Right lung (tissue), 10 donors: ENCODE measurements at places on chromosomes 7 and 10. TPM values are rescaled to one million over a fixed set of nuclear protein-coding genes. Genes with fewer than 3 reads are reported as not detected.
A peak's percentile ranks its signal among the peaks of the same experiment; 100 is the strongest.

DNA sequence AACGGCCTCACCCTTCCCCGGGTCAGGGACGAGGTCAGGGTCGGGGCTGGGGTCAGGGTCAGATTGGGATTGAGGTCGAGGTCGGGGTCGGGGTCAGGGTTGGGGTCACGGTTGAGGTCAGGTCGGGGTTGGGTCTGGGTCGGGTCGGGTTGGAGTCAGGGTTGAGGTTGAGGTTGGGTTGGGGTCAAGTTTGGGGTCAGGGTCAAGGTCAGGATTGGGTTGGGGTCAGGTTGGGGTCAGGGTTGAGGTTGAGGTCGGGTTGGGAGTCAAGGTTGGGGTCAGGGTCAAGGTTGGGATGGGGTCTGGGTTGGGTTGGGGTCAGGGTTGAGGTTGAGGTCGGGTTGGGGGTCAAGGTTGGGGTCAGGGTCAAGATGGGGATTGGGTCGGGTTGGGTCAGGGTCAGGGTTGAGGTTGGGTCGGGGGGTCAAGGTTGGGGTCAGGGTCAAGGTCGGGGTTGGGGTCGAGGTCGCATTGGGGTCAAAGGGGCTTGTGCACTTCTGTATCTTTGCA lies 131.4 kb downstream of the VIPR2 start:
- DNase-seq = no peak

- no peak for DNase-seq
Observed at GRCh38 chr10:91127341-91128082, 93.0 kb upstream of the PCGF5 start.

- no peak for DNase-seq
Observed at GRCh38 chr7:51025668-51026067, 243.0 kb upstream of the GRB10 start.

GRCh38 chr7:42671627-42672026 lies 240.2 kb downstream of the C7orf25 start:
- DNase-seq = no peak

- no peak for DNase-seq
Observed at GRCh38 chr7:159142730-159143129, 1.9 kb downstream of the VIPR2 start.

- DNase-seq = no peak
Observed at GRCh38 chr7:79984210-79984609, 150.4 kb upstream of the GNAI1 start.

DNA sequence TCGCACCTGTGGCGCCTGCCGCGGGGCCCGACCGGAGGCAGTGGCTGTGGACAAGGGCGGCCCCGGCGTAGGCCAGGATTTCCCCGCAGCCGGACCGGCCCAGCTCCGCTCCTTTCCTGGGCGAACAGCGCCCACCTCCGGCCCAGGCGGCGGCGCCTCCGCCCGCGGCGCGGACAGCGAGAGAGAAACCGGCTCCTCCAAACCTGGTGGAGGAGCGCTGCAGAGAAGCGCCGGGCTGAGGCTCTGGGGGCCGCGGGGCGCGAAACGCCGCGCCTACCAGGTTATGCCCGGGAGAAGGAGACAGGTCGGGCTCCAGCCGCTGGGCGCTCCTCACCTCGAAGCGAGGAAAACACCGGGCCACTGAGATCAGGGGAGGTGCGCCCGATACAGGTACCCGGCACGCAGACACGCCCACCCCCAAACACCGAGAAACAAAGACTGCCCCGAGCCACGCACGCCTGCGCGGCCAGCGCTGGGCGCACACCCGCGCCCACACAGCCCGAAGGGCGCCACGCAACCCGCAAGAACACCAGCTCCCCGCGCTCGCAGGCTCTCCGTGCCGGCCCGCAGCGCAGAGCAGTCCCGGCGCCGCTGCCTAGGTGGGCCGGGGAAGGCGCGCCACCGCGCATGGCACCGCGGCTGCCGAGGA lies 3.3 kb downstream of the GRID1 start:
- DNase-seq = no peak

DNA sequence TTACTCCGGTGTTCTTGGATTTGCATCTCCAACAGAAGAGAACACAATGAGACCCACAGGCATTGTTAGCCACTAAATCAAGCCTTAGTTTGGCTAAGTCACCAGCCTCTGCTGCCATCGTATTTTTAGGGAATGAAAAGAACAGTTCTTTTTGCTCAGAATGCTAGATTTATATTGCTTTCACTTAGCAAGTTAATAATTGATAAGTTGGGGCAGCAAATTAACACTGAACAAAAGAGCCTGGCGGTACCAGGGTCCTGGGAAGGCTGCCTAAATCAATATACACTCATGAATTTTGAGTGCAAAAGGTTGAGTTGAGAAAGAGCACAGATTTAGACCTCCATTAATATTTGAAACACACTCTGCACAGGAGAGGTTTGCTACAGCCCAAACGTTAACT lies 767.7 kb downstream of the TYW1 start:
- DNase-seq = peak; percentile 30

DNA sequence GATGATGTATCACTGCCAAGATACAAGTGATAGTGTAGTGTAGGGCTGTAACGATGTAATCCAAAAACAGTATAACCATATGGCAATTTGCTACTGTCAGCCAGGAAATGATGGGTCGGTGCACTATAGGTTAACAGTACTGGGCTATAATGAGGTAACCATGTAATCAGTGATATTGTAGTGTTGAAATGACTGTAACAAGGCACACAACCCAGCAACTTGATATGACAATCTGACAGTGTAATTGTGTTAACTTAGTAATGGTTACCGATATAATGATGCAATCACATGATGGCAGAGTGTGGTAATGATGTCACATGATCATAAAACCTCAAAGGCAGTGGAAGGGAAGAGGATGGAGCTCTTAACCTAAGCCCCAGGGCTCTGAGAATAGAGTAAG lies 73.8 kb upstream of the SLF2 start:
- DNase-seq = no peak

DNA sequence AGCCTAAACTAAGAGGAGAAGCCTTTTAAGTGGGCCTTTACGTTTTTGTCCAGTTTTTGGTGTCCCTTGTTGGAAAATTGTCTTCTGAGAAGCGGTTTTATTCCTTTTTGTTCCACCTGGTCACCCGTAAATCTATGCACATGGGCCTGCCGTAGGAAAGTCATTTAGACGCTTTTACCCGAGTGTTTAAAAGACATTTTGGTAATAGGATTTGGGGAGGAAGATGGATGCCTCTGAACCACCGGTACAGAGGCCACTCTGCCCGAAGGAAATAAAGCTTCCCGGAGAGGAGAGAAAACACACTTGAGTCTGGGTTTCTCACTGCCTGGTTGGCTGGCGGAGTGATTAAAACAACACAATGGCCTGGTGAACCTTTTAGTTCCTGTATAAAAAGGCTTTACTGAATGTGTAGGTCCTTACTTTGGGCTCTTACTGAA lies 760 bp downstream of the THNSL1 start:
- no peak for DNase-seq

DNA sequence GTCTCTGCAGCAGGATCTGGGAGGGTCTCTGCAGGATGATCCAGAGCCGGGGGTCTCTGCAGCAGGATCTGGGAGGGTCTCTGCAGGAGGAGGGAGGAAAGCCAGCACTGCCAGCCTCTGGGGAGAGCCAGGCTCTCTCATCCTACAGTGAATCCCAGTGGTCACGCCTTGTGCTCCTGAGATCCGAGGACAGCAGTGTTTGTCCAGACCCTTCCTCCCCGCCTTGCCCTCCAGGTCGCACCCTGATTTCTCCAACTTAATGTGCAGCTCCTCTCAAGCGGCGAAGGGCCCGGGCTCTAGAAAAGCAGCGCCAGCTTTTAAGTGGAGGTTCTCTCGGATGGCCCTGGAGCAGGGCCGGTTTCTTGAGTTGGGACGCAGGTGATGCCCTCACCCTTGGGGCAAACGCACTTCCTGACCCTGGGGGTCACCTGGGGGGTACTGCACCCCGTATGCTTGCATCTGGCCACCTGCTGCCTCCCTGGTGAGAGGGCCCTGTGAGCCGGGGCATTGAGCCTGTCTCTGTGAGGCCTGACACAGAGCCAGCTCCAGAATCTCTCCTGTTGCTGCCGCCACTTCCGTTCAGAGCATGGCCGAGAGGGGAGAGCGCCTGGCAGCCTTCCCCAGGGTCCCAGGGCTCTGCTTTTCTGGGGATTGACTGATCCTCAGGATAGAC lies 111.6 kb downstream of the ACTR3B start:
- no peak for DNase-seq

DNA sequence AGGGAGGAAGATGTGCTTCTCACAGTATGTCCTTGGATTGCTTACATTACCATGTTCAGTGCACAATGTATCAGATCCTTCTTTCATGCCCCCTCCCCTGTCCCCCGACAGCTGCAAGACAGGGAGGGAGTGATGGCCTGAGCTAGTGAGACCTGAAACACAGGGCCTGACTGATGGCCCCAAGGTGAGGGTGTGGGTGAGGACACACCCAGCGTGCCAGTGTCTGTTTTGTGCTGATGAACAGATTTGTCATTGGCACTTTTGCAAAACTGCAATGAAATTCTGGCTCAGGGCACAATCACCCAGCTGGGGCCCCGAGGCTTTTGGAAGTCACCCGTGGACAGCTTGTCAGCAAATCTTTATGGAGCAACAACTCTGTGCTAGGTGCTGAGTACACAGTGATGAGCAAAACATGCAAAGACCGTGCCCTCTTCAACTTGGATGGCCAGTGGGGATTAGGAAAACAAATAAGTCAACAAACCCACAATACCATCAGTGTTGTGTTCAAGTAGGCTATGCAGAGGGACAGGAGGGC lies 59.4 kb upstream of the EMX2 start:
- no peak for DNase-seq

DNA sequence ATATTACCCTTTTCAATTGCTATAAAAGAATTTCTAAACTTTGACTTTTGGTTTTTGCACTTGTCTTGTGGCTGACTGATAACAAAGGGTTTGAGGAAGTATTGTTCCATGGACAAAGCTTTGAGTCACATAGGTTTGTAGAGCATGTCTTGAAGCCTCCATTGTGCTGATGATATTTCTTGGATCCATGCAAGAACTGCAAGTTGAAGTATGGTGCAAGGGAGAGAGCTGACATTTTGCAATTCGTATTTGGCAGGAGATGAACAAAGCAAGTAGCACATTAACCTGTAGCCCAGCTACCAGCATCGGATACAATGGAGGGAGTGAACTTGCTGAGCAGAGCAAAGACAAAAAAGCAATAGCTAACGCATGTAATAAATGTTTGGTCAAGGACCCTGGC lies 23.4 kb downstream of the MGAM2 start:
- no peak for DNase-seq

DNA sequence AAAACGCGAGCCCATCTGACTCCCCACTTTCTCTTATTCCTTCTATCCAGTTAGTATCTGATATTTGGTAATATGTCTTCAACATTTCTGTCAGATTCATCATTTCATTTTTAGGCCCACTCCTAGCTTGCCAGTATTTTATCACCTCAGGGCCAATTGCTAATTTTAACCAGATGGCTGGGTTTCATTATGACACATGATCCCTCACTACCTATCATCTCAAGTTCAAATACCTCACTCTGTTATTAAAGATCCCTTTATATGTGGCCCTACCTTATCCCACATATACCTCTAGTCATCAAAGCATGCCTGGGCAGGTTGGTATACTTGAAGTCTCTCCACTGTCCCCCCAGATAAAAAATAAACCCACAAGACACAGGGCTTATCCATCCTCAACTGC lies 104.9 kb downstream of the RNLS start:
- DNase-seq = no peak

The LRIT2 gene
- not detected for polyA plus RNA-seq

The TET1 gene
- 15.0 TPM for polyA plus RNA-seq

The ANAPC16 gene
- polyA plus RNA-seq = 155 TPM

The METTL2B gene
- 27.3 TPM for polyA plus RNA-seq

The DNAH11 gene
- polyA plus RNA-seq = 3.6 TPM

The BMPER gene
- 38.7 TPM for polyA plus RNA-seq

The GLRX3 gene
- 77.5 TPM for polyA plus RNA-seq
